GM13977 (cell line): ENCODE measurements at places on chromosomes 2 and 18.

GRCh38 chr2:205678541-205679142, 3.7 kb upstream of the NRP2 start:
- no peak for DNase-seq

- no peak for DNase-seq
These were observed 136.4 kb downstream of the GLI2 start for GRCh38 chr2:120871881-120872620.

- DNase-seq = no peak
These were observed 40.6 kb downstream of the GREB1 start for GRCh38 chr2:11574176-11575046.

GRCh38 chr2:96604104-96604503, 34.0 kb downstream of the KANSL3 start:
- no peak for DNase-seq

DNA sequence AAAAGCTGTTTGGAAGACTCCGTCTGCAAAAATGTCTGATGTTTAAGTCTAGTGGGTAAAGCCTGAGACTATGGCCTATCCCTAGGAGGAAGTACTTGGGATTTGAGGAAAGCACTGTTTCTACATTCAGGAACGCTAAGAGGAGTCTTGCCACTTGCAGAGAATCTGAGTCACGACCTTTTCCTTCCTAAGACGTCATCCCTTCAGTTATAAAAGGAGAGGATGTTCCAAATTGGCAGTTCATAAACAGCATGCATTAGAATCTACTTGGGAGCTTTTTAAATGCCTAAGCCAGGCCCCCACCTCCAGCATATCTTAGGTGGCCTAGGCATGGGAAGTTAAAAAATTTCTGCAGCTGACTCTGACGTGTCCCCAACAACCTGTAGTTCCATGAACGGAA, 125.9 kb downstream of the TTC32 start:
- no peak for DNase-seq

- no peak for DNase-seq
These were observed 76.1 kb downstream of the MBP start for GRCh38 chr18:77056344-77057005.
